ENCODE measurements at places on chromosomes 6 and 20.

DNA sequence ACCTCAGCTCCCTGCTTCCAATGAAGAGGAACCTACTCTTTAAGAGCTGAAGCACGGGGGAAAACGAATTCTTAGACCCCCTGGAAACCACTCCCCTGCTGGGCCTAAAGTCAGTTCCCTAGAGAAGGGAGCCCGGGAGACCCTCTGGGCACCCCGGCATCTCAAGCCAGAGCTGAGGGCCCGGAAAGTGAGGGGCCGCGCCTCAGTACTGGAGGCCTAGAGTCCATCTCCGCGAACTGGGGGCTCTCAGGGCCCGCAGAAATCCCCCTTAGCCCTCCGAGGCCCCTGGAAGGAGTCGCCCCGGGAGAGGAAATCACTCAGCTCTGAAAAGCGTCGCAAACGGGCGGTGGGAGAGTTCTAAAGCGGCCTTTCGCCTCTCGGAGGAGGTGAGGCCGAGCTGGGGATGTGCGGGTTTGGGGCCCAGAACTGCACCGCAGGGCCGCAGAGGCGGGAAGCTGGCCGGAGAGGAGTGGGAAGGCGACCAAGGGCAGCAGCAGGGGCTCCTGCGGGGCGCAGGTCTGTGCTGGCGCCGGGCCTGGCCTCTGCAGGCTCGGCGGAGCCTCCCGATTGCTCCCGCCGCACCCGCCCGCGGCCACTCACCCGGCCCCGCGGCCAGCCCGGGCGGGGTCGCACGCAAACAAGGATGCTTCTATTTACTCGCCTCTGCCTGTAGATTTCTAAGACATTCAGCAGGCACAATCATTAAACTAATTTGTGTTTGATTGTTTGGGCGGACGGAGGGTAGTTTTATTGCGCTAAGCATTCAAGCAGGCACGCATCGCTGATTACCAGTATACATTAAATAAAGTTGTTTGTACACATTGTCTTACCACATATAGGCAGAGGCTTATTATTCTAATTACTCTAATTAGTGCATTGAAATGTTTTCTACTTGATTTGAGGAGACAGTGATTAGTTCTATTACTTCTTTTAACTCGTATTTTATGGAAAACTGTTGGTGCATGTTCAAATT lies 9.2 kb downstream of the POU3F2 start:
- DNase-seq = no peak

- no peak for DNase-seq
Observed at GRCh38 chr6:159946912-159947311, 22.0 kb upstream of the IGF2R start.

DNA sequence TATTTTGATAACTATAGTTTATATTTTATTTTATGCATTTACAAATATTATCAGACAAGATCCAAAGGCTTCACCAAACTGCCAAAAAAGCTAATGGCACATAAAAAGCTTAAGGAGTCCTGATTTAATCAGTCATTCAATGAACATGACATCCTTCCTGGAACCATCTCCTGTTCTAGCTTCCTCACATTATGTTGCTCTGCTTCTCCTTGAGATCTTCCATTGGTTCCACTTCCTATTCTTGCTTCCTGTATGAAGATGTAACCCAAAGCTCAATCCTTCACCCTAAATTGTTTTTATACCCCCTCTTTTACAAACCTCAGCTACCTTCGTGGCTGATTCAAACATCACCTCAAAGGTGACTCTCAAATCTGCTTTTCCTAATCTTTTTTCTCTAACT lies 4.5 kb upstream of the BRD2 start:
- DNase-seq = no peak

DNA sequence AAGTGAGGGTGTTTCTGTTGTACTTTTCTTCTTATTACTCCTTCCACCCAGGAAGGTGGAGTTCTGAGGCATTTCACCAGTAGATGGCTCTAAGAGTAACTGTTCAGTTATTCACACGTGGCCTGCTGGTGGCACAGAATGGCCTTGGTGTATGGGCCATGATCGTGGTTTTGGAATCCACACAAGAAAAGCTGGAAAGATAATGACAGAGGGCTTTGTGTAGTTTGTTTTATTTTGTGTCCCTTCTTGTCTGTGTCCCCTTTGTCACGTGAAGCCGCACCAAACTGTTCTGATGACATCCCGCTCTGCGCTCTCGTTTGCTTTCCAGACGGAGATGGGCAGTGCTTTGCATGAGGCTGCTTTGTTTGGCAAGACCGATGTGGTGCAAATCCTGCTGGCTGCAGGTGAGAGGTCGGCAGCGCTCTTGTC lies 93.4 kb downstream of the ANKS1A start:
- no peak for DNase-seq

- no peak for DNase-seq
Observed at GRCh38 chr6:124033501-124033900, 229.8 kb downstream of the NKAIN2 start.

- no peak for DNase-seq
Observed at GRCh38 chr6:27667016-27667656, 194.2 kb upstream of the ZNF184 start.

- no peak for DNase-seq
Observed at GRCh38 chr6:6788394-6789032, 200.0 kb downstream of the LY86 start.

- DNase-seq = no peak
Observed at GRCh38 chr6:134768931-134769330, 181.0 kb downstream of the ALDH8A1 start.

GRCh38 chr20:1320902-1321653 lies 7.9 kb downstream of the SDCBP2 start:
- DNase-seq = no peak

DNA sequence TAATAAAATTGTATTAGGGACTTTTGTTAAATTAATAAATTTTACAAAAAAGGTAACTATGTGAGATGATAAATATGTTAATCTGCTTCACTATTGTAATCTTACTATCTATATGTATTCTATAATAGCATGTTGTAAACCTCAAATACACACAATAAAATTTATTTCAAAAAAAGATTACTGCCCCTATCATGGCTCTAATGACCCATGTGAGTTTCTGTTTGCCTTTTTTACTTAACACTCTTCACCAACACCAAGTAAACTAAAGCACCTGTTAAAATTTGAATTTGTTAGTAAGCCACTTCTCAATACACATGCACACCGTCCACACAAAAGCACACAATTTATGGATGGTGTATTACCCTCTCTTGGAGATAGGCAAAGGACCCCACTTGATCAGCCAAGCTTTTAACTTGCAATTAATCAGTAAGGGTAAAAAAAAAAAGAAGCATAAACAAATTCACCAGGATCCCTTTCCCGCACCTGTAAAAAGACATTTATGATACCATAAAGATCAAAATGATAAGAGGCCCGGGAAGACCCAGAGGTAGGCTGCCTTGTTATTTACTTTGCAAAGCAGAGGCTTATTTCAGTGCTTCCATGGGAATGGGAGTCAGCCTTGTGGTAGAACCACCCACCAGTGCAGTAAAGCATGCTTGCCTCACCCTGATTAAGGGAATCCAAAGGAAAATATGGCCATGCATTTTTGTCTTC lies 28.6 kb upstream of the PKHD1 start:
- DNase-seq = no peak

All from skeletal muscle cell (primary cell).